ENCODE measurements at places on chromosomes 2 and 18. TPM values are rescaled to one million over a fixed set of nuclear protein-coding genes. Genes with fewer than 3 reads are reported as not detected.
A peak's percentile ranks its signal among the peaks of the same experiment; 100 is the strongest.

The IRS1 gene
- 7.3 TPM for total RNA-seq

- no peak for DNase-seq
Measured at GRCh38 chr2:119491776-119492525, 32.3 kb downstream of the SCTR start.

DNA sequence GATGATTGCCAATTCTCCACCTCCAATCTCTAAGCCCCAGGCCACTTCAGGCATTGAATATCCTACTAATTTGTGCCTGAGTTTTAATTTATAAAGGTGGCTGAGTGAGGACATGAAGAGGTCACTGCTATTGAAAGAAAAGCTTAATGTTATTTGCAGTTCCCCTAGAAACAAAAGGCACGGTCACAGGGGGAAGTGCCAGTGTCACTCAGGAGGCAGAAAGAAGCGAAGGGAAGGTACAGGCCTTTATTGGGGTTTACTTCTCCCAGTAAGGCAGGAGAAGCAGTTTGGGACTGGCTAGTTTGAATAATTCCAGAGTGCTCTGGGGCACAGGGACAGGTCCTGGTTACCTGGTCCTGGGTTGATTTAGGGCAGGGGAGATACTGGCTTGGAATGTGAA is 1.7 kb upstream of the ABHD1 start:
- no peak for DNase-seq

GRCh38 chr18:68713131-68713530 is 1.8 kb downstream of the TMX3 start:
- DNase-seq: no peak

GRCh38 chr2:232435375-232435648 is 20.6 kb upstream of the ALPI start:
- DNase-seq: no peak

DNA sequence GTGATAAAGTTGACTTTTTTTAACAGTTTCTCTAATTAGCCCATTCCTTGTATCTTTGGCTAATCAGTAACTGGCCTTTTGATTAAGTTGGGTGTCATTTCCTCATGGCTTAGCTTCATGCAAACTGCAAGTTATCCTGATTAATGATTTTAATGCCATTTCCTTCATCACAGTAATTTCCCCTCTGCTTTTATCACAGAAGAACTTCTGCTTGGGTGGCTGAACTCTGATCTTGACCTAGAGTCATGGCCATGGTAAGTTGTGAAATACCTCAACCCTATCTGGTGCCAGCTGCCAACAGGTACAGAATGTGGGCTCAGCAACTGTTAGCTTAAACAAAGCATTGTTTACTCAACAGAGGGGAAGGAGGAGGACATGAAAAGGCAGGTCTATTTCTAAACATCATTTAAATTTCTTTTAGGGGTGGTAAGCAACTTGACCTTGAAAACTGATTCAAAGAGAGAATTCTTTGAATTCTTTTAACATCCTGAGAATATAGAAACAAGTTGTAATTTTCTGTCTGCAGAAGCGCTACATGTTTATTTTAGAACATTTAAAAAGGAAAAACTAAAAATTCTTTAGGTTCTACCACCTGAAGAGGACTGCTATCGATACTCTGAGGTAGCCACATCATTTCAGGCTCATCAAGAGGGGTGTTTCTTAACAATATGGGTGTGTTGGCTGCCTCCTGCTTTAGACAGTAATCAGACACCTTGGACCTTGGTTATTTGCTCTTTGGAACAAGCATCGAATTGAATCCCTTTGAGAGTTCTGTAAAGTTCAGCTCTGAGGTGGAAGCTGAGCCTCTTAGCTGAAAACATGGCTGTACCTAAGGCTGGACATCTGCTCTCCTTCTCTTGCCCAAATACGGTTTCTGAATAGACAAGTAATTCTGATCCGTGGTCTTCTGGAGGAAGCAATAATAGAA is 39.7 kb downstream of the ANXA4 start:
- DNase-seq: no peak

DNA sequence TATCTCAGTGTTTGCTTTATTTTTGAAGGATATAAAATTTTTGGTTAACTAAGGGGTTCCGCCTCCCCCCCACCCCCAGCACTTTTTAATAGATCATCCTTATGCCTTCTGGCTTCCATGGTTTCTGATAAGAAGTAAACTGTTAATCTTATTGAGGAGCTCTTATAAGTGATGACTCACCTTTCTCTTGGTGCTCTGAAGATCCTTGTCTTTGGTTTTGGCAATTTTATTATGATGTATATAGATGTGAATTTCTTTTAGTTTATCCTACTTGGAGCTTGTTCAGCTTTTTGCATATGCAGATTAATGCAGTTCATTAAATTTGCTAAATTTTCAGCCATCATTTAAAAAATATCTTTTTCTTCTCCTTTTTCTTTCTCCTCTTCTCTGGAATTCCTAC is 91.7 kb upstream of the CTAGE1 start:
- DNase-seq: no peak

DNA sequence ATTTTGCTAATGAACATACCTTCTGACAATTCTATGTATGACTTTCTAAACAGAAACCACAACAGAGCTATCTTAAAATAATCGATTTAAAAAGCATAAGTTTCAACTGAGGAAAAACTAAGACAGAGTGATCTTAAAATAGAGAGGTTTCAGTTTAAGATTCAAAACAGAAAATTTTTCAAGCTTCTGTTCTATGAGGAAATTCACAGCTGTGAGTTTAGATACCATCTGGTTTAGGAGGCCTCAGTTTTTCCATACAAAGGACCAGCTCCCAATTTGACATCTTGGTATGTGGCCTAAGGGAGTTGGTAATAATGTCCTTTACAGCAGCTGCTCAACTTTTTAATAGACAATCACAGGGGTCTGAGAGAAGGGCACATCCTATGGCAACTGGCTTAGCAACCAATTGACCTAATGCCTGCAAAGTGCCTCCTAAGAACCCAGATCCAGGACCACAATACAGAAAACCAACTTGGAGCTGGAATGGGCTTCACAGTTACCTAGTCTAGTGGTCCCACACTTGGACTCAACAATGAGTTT is 39.7 kb downstream of the MDH1 start:
- DNase-seq: no peak

- no peak for DNase-seq
Measured at GRCh38 chr18:69980509-69980908, 32.8 kb upstream of the CD226 start.

The ZNF532 gene
- 0.50 TPM for total RNA-seq

- DNase-seq: no peak
Measured at GRCh38 chr18:79366177-79367094, 29.3 kb upstream of the NFATC1 start.

The BOLA3 gene
- 85.4 TPM for total RNA-seq

- DNase-seq: no peak
Measured at GRCh38 chr2:106144621-106145331, 49.3 kb downstream of the UXS1 start.

GRCh38 chr2:140344838-140345237 is 1564.6 kb upstream of the NXPH2 start:
- DNase-seq: no peak

DNA sequence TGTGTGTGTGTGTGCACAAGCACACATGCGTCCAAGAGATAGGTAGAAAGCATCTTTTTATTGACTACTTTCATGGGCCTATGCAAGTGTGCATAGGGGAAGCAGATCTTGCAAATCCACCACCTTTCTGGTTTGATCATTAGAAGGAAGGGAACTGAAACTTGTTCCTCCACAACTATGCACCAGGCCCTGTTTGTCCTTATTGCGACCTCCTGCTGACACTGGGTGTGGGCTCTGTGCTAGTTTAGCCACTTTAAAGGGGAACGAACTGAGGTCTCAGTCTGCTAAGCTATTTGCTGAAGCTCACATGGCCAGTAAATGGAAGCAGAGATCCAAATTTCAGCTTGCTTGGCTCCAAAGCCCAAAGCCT is 32.1 kb upstream of the INSIG2 start:
- no peak for DNase-seq

The NMUR1 gene
- total RNA-seq: 0.99 TPM

DNA sequence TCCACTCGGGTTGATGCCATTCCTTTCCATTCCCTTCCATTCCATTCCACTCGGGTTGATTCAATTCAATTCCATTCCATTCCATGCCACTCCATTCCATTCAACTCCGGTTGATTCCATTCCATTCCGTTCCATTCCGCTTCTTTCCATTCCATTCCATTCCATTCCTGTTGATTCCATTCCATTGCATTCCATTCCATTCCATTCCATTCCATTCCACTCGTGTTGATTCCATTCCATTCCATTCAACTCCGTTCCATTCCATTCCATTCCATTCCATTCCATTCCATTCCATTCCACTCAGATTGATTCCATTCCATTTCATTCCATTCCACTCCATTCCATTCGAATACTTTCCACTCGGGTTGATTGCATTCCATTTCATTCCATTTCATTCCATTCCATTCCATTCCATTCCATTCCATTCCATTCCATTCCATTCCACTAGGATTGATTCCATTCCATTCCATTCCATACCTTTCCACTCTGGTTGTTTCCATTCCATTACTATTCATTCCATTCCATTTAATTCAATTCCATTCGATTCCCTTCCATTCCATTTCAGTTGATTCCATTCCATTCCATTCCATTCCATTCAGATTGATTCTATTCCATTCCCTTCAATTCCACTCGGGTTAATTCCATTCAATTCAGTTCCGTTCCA is 1141.8 kb downstream of the RPIA start:
- no peak for DNase-seq

The ASB18 gene
- total RNA-seq: not detected

The CD207 gene
- total RNA-seq: not detected

The SF3B1 gene
- 266 TPM for total RNA-seq

DNA sequence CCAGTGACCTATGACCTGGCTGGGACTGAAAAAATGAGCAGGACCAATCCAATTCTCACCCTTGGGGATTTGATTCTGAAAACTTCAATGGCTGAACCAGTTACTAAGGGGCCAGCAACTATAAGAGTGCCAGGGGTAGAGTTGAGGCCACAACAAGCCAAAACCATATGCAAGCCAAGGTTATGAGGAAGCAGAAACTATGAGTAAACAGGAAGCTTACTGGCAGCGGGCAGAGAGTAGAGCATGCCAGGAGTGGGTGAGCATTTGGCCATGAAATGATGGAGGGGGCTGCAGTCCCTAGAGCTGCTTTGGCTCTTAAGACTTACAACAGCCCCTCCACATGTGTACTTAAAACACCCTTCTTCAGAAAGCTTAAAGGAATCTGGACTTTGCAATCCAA is 82.4 kb downstream of the RBMS1 start:
- peak; percentile 64 for DNase-seq

The IL1F10 gene
- not detected for total RNA-seq

The PER2 gene
- 14.6 TPM for total RNA-seq

GRCh38 chr18:57135699-57136098 is 11.2 kb upstream of the BOD1L2 start:
- DNase-seq: no peak

GRCh38 chr2:222877556-222878300 is 16.9 kb downstream of the ACSL3 start:
- DNase-seq: no peak

- DNase-seq: no peak
Measured at GRCh38 chr2:215466097-215466909, 30.4 kb upstream of the FN1 start.

GRCh38 chr2:235920216-235920865 is 247.8 kb downstream of the GBX2 start:
- DNase-seq: no peak

GRCh38 chr2:19979932-19980331 is 10.0 kb downstream of the WDR35 start:
- DNase-seq: no peak

DNA sequence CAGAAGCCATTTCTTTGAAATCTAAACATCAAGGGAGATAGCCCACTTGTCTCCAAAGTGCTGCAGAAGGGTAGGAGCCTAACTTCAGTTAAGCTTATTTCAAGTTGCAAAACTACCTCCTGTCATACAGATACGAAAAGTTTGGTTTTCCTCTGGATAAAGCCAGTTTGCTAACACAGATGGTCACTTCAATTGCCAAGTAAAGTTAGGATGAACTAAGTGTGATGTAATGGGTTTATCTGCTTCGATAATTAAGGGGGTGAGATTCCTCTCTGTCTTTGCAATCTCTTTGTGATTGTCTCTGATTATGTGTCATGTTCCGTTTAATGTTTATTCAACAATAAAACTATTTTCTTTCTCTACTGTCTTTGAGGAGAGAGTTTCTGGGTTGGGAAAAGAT is 156.4 kb downstream of the SLC39A10 start:
- DNase-seq: no peak

The TUBB8B gene
- not detected for total RNA-seq

GRCh38 chr2:180169474-180169873 is 162.4 kb upstream of the CWC22 start:
- DNase-seq: no peak

DNA sequence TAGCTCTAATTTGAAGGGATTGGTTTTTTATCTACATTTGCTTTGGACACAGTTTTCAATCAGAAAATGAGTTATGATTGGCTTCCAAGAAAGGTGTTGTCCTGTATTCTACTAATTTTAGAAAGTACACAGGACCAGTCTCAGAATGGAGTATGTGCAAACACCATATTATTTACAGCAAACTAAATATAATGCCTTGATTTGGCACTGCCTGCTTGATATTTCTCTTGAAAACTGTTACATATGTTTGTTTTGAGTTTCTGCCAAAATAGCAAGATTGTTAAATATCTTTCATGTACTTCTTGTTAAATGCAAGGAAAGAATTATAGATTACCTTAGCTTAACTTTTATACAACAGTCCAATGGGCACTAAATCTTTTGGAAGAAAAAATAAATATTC is 694.9 kb downstream of the KCNJ3 start:
- DNase-seq: no peak

GRCh38 chr2:57156231-57156924 is 890.2 kb upstream of the VRK2 start:
- no peak for DNase-seq

- no peak for DNase-seq
Measured at GRCh38 chr2:108412995-108413710, 35.4 kb downstream of the SULT1C4 start.

The POTEJ gene
- not detected for total RNA-seq

GRCh38 chr2:27263287-27264252 is 723 bp upstream of the SLC30A3 start:
- no peak for DNase-seq

DNA sequence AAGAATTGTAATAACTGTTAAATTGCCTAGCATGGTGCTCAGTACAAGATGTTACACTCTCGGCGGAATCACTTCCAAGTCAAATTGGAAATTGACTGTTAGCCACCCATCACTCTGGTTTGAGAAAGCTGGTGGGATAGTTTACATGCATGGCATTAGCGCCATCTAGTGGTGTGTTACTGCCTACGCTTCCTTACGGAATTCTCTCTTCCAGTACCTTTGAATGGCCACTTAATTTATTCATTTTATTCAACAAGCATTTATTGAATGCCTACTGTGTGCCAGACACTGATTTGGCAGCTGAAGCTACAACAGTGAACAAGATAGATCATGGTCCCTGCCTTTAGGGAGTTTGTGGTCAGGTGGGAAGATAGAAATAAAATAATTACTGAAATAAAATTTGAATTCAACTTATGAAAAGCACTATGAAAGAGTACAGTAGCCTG is 171.2 kb downstream of the TMEM247 start:
- DNase-seq: peak; percentile 79

DNA sequence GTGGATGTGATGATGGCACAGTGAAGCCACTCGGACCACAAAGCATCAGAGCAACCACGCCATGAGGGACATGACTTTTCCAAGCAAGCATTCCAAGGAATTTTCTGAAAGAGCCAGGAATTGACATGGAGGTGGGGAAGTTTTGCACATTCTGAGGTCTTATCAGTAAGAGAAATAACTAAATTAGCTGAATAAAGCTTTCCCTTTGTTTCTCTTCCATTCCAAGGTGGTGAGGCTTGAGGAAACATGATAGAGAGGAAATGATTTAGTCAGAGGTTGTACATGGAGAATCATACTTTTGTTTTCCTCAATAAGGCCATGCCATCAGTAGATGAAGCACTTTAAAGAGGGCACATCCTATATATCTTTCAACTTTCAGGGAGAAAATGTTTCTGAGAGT is 115.7 kb upstream of the MMADHC start:
- DNase-seq: no peak

The CPS1 gene
- total RNA-seq: 1.2 TPM

Data from activated CD8-positive, alpha-beta T cell treated with anti-CD3 and anti-CD28 coated beads, Interleukin-2, amount 10 ng/mL, durations not matched to agents 7 days and 5 days (primary cell).